NCI-H1105 treated with DMSO at 0.1 percent for 48 hours (cell line): ENCODE measurements at places on chromosomes 2 and 18.

GRCh38 chr18:74940856-74941255, 268.1 kb downstream of the PTGR3 start:
- DNase-seq, result no peak

DNA sequence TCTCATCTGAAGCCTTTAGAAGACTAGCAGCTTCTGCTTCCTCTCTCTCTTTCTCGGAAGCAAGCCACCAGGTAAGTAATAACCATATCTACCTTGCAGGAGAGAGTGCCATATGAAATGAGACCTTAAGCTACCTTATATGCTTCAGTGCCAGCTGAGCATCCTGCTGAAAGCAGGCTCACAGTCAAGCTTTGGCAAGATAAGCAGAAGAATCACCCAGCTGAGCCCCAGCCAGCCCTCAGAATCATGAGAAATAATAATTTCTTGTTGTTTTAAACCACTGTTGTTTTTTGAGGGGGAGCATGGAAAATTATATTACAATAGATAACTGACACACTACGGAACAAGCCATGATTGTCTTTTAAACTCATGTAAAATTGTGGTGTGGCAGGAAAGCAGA, 514.4 kb downstream of the MBD2 start:
- DNase-seq, result no peak

DNA sequence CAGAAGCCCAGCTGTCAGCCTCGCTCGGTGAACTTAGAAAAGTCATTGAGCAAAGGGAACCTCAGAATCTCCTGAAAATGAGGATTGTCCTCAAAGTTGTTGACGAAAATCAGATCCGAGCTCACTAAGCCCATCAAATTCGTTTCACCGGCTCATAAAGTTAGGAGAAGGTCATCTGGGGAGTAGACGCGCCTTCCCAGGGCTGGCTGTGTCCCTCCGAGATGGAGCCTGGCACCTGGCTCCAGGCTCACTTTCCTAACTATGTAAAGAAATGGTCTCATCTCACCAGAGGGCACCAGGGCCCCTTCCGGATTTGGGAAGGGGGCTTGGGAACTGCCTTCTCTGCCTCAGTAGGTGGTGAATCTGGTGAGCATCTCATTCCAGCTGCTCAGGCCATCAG, 145.5 kb downstream of the PXDN start:
- no peak for DNase-seq

GRCh38 chr2:47309952-47310800, 92.8 kb upstream of the MSH2 start:
- DNase-seq, result no peak

DNA sequence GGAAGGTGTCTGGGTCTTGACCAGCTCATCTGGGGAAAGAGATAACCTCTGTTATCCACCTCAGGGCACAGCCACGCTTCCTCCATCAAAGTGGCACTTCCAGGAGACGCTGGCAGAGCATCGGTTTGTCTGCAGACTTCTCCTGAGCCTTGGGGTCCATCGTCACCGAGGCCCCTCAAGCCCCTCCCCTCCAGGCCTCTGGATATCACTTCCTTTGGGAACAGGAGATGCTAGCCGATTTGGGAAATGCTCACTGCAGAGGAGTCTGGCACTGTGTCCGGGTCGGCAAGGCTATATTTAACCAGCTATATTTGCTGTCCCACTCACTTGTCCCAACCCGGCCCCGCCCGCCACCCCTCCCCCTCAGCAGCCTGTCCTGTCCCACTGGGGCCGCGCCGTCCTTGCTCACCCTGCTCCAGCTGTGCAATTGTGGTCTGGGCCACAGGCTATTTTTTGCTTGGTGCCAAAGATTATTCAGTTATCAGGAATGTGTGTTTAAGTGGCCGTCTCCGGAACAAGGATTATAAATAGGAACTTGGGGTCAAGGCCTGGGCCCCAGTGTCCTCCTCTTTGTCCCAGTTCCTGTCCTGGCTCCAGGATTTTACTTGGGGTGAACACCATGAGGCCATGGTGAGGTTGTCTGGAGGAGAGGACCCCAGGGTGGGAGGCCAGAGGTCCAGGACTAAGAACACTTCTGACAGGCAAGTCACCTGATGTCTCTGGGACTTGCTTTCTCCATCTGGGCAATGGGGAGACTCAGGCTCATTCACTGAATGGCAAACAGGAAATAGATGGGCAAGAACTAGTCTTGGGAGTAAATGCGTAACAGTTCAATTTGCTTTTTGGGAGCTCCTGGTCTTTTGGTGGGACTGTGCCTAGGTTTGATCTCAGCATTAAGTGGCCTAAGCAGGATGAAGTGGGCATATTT, 263.6 kb downstream of the DYSF start:
- no peak for DNase-seq
